ENCODE measurements at places on chromosomes 4 and X.

DNA sequence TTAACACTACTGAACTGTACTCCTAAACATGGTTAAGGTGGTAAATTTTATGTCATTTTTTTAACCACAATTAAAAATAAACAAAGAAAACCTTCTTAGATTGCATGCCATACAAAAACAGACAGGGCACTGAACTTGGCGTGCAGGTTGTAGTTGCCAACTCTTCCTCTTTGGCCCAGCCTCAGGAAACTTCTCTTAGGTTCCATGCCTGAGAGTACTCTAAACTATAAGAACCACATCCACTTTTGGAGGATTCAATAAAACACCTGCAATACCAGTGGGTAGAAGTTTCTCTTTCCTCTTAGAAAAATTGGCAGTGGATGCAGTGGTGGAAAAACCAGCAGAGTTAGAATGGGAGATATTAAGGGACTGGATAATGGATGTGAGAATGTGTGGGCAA, 103.4 kb downstream of the LUZP4 start:
- DNase-seq: no peak

DNA sequence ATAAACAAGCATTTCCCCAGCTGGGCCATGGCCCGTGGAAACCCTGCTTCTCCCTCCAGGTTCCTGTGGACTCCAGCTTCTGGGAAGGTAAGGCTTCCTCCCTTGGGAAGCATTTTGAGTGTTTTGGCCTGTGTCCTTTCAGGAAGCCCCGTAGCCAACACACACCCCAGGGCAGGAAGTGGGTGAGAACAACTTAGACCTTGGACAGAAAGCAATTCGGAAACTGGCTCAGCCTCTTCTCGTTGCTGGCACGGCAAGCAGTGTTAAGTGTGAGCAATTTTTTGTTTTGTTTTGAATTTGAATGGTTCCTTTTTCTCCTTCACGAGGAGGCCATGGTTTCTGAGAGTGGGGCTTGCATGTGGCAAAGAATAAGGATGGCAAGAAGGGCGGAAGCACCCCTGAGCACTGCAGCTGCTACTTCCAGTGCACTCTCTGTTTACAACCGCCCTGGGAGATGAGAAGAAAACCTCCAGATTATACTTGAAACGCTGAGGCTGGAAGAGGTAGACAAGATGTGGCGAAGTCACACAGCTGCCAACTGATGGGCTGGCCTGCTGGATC, 14.1 kb upstream of the CYTL1 start:
- no peak for DNase-seq

- DNase-seq: no peak
Measured at GRCh38 chrX:96929036-96929435, 45.3 kb downstream of the RPA4 start.

DNA sequence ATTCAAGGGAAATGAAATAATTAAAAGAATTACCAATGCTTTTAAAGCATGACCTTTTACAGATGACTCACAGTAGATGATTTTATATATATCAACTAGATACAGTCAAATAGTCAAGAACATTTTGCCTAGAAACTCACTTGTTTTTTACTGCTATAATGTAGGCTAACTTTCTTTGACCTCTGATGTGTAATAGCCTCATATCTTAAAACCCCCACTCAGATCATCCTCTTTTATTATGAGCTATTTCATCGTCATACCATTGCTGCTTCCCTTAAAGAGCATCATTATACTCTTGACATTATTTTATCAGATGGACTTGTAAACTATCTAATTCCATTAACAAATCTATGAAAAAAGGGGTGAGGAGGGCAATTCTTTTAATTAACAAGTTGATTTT, 355.9 kb upstream of the AGA start:
- no peak for DNase-seq

DNA sequence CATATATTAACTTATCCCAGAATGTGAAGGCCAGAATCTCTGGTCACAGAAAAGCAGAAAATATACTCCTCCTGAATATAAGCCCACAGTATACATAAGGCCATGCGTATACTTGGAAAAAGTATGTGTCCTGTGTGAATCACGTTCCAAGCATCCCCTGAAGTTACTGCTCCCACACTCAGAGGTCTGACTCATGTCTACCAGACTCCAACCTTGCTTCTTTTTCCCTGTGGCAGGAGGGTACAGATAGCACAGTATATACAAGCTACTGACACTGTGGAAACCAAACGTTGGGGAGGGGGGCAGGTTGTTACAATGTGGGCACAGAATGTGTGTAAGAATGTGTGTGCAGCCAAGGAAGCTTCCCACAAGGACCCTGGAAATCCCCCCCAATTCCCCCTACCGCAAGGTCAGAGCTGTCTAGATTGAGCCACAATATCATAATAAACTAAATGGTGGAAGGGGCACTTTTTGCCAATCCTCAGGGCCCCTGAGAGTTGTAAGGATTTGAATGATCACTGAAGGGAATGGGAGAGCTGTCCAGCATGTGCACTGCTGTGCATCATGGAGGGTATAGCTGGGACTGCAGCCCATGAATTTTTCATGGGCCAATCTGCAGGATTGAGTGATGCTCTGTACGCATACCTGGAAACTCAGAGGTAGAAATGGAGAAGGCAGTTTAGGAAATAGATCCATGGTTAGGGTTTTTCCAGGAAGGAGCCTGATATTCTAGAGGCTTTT, 7.4 kb upstream of the RELL1 start:
- DNase-seq: no peak

DNA sequence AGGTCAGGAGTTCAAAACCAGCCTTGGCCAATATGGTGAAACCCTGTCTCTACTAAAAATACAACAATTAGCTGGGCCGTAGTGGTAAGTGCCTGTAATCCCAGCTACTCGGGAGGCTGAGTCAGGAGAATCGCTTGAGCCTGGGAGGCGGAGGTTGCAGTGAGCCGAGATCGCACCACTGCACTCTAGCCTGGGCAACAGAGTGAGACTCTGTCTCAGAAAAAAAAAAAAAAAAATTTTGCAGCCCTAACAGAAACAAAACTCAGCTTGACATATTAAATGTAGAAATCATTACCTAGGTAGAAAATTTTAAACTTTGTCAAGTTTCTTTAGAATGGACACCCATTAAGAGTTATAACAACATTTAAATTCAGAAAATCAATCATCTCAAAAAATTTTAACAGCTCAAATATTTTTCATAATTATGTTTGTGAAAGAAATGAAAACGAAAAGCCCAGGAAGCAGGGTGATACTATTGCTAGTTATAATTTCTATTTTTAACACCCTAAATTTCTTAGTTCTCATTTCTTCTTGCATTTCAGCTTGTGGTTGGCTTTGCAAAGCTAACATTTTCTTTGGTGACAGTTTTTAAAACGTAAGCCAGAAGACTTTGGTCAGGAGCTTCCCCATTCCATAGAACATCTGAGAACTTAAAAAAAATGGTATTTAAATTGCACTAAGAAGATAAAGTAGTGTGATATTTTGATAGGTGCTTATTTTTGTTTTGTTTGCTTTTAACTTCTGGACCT, 33.3 kb upstream of the RBBP7 start:
- no peak for DNase-seq

GRCh38 chr4:72604324-72604723, 35.3 kb upstream of the ADAMTS3 start:
- DNase-seq: no peak

DNA sequence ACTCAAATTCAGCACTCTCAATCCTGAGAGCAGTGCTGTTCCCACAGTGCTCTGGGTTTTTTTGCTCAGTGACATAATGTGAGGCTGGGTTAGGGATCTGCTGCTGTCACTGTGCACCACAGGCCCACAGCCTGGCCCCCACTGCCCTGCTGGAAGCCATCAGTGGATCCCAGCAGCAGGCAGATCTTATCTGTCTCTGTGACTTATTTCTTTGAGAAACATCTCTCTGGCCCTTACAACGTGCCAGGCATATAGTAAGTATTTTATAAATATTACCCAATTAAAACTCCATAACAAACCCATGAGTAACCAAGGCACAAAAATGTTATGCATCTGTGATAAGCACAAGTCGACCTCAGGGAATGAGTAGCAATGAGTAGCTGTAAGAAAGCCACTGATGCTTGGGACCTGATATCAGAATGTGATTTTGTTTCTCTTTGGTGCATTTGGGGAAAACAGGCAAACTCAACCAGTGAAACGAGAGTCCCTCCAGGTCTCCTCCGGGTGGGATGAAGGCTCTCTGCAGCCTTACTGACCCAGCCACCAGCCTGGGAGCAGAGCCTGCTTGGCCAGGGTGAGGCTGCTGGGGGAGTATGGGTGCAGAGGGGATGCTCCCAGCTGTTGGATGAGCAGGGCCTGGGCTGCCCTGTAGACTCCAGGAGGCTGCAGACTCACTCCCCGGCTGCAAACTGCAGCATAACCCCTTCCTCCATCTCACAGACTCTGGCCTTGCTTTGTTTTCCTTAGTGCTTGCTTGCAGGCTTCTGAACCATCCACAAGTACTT, 172.7 kb upstream of the LNX1 start:
- peak; percentile 88 for DNase-seq

DNA sequence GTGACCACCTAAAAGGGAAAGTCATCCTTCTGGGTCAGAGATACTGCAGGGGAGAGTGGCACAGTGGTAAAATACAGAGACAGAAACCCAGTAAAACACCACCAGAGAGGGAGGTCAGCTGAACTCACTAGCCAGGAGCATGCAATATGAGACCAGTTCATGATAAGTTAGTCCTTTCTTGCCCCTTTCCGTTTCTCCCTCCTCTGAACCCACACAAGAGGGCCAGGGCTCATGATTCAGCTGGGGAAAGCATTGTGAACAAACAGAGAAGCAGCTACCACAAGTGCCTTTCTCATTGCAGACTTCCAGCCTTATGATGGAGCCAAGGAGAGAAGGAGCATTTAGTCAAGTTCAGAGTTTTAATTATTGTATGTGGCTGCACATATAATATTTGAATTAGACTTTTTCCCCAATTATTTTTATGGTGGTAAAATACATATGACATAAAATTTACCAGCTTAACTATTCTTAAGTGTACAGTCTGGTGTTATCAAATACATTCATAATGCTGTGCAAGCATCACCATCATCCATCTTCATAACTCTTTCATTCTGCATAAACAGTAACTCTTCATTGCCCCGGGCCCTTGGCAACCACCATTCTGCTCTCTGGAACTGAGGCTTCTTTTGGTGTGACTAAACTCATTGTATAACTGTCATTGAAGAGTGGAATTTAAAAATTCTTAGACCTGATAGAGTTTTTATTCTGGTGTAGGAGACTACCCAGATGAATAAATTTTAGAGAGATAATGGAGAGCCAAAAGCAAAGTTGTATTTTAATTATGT, 114.6 kb downstream of the DDIT4L start:
- DNase-seq: no peak

DNA sequence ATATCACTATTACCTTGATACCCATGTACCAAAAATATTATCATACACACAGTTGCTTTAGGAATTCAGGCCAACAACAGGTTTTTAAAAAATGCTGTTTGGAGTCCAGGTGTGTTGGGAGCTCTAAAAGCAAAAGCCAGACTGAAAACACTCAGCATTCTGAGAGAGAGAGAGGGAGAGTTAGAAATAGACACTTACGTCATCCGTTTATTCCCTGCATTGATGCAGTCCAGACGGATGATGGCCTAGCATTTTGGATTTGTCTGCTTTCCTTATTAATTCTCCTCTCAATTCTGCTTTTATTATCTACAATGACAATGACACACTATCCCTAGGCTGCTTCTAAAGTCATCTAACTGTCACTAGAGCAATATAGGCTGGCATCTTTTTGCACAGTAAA, 358.3 kb upstream of the BOD1L1 start:
- DNase-seq: no peak

DNA sequence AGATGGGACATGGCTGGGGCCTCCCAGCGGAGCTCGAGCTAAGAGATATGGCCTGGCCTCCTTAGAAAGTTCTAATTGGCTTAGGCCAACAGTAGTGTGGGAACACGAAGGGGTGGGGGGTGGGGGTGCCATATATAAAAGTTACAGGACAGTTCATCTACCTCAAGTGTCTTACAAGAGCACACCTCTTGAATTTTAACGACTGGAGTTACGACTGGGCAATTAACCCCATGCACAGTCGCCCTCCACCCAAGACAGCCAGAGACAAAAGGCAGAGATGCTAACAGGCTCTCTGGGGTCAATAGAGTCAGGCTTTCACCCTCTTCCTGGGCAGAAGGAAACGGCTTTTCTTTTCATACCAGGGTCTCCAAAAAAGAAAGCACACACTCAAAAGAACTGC, 302.2 kb downstream of the BCOR start:
- no peak for DNase-seq

DNA sequence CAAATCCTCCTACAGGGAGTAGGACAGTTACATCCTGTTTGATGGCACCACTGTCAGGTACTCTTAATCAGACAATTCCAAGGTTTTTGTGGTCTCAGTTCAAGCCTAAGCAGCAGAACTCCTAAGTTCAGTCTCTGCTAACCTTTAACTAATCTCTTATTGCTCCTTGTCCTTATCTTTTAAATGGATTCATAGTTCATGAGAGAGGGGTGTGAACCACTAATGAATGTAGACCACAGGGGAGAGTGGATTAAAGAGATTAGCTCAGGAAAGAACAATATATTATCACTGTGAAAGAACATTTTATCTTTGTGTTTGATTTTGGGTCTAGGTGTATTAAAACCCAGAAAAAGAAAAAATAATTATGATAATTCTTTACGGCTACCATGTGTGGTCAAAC, 168.9 kb downstream of the DCK start:
- DNase-seq: no peak

DNA sequence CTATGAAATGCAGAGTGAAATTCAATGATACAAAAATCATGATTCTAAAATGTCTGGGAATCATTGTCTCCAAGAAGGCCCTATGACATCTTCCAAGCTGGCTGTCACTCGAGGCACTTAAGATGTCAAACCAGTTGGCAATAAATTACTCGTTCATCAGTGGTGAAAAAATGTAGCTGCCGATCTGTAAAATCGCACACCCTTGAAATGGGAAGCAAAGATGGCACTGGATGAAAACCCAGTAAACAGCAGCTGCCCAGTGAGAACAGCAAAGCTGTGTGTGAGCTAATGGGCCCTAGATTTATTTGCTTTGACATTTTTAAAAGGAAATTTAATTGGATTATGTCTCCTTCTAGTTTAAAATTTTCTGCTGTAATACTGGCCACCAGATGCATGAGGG, 181.9 kb upstream of the NDP start:
- DNase-seq: no peak

DNA sequence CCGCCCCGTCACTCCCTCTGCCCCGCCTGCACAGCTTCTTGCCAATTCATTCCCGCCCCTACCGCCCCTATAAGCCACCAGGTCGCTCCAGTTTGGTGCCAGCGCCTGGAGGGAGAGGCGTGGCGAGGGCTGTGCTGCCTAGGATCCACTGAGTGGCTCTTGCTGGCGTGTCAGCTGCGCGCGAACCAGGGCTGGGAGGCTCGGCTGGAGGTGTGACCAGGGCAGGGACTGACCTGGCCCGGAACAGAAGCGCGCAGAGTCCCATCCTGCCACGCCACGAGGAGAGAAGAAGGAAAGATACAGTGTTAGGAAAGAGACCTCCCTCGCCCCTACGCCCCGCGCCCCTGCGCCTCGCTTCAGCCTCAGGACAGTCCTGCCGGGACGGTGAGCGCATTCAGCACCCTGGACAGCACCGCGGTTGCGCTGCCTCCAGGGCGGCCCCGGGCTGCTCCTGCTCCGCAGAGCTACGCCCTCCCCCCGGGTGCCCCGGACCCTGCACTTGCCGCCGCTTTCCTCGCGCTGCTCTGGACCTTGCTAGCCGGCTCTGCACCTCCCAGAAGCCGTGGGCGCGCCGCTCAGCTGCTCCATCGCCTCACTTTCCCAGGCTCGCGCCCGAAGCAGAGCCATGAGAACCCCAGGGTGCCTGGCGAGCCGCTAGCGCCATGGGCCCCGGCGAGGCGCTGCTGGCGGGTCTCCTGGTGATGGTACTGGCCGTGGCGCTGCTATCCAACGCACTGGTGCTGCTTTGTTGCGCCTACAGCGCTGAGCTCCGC, at the start of gene GPR78:
TSS of gene GPR78 (plus strand) at position 72 of the 773 bp plus-strand sequence. CDS start at position 663, 591 bp downstream.
- DNase-seq: no peak
